ENCODE measurements at places on chromosomes 7 and 10.

DNA sequence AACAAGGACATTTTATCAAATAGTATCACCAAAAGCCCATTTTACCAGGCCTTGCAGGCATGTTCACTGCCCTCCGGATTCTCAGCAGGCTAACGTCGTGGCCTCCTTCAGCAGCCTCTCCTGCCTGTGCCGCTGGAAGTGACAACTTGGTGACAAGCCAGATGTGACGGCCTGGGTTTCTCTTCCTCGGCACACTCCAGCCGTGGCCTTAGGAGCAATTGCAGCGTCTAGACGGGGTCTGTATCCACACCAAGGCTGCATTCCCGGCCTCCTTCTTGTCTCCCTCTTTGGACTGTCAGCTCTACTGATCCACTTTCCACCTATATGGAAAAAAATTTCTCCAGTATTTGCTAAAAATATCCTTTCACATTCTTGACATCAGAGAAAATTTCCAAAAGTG, 145.3 kb upstream of the MGMT start:
- DNase-seq: no peak

- DNase-seq: peak; percentile 28
These were observed 97.2 kb upstream of the DKK1 start for GRCh38 chr10:52216852-52217251.

- peak; percentile 70 for DNase-seq
These were observed 3.1 kb upstream of the HOXA9 start for GRCh38 chr7:27168265-27168947.

GRCh38 chr10:70074971-70075370, 22.3 kb downstream of the MACROH2A2 start:
- no peak for DNase-seq

DNA sequence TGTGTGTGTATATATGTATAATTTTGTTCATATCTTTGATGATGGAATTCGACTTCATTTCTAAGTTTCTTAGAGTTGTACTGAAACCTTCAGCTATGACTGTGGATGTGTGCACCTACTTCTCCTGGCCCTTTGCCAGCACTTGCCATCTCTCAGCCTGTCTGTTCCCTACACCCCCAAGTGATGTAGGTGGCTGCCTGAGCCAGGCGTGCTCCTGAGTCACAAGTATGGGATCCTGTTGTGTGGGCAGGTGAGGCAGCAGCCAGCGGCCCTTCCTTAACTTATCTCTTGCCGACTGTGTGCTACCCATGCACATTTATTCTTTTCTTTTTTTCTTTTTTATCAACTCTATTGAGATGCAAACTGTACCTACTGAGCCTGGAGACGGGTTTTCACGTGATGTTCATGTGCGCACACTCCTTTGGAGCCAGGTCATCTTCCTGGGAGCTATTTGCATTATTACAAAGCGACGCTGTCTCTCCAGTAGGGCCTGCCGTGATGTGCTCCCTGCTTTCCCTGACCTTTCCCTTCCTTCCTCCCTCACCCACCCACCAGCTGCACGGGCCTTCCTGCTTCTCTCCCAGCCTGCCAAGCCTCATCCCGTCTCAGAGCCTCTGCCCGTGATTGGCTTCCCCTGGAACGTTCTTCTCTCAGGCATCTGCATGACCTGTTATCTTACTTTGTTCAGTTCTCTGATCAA, 31.3 kb upstream of the GALNT11 start:
- DNase-seq: no peak

GRCh38 chr10:78510566-78511323, 477.1 kb downstream of the RPS24 start:
- no peak for DNase-seq

GRCh38 chr7:50119815-50120637, 27.0 kb upstream of the ZPBP start:
- no peak for DNase-seq

GRCh38 chr10:12638103-12638502, 288.8 kb downstream of the CAMK1D start:
- DNase-seq: no peak

- no peak for DNase-seq
These were observed 7.8 kb upstream of the PDCD4 start for GRCh38 chr10:110863956-110864355.

GRCh38 chr10:88245974-88246511, 337.1 kb downstream of the RNLS start:
- DNase-seq: peak; percentile 30

- DNase-seq: no peak
These were observed 29.0 kb downstream of the ARHGAP22 start for GRCh38 chr10:48575901-48576300.

DNA sequence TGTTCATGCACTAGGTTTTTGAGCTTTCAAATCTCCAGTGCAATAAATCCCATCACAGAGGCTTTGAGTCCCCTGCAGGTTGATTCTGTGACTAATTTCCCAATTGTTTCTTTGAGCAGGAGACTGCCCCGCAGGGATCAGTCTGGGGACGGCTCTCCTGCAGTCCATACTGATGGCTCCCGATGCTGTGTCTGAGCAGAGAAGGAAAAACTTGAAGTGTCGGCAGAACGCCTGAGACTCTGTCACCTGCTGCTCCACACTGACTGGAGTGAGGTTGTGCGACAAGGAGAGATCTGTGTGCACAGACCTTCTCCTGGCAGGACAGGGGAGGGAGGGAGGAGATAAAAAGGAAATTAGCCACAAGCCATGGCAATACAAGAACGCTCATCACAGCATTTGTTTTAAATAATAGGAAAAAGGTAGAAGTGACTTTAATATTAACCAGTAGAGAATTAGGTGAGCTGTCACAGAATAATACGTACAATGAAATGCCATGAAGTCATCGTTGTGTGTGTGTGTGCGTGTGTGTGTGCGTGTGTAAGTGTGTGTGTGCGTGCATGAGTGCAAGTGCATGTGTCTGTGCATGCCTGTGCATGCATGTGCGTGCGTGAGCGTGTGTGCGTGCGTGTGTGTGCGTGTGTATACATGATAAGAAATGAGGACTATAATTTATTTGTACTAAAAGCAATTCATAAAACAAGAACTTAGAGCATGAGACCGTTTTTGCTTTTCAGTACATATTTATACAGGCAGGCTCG, 38.2 kb downstream of the HTR5A start:
- no peak for DNase-seq

- no peak for DNase-seq
These were observed 9.7 kb downstream of the ADAP1 start for GRCh38 chr7:944744-945143.

- DNase-seq: peak; percentile 71
These were observed 270.5 kb upstream of the MKLN1 start for GRCh38 chr7:131057015-131057793.
